RPMI7951 (cell line): ENCODE measurements at places on chromosomes 13 and 19. TPM values are rescaled to one million over a fixed set of nuclear protein-coding genes. Genes with fewer than 3 reads are reported as not detected.

Gene TSHZ3
- 8.5 and 9.9 TPM in 2 replicates for total RNA-seq

Gene F2RL3
- 4.6 and 13.9 TPM in 2 replicates for total RNA-seq

Gene CCDC97
- 8.2 and 9.3 TPM in 2 replicates for total RNA-seq

Gene METTL21C
- not detected in 2 replicates for total RNA-seq

Gene CD209
- total RNA-seq = not detected in 2 replicates

Gene FGF22
- total RNA-seq = 0.39 TPM in 1 of 2 replicates, not detected in the other

Gene C13orf42
- not detected in 2 replicates for total RNA-seq

Gene CFAP97D2
- not detected in 2 replicates for total RNA-seq

Gene GPR18
- not detected in 2 replicates for total RNA-seq
